AG09319 (cell line): ENCODE measurements at places on chromosomes 7 and 10.

GRCh38 chr7:7567898-7568531 is 1.3 kb downstream of the MIOS start:
- no peak for DNase-seq

DNA sequence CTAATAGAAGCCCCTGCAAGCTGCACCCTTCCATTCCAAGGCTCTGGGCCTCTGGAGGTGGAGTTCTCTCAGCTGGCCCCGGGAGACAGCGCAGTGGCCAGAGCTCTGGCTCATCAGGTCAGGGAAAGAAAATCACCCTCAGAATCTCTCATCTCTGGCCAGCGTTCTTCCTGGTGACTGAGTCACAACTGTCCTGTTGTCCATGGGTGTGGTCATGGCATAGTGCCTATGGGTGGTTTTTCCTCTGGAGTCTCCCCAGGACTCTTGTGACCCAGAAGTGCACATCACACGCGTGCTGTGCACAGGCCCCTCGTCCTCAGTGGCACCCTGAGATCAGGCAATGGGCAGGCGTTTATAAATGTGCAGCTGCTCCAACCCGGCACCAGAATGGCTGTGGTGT is 27.4 kb upstream of the FXYD4 start:
- no peak for DNase-seq

DNA sequence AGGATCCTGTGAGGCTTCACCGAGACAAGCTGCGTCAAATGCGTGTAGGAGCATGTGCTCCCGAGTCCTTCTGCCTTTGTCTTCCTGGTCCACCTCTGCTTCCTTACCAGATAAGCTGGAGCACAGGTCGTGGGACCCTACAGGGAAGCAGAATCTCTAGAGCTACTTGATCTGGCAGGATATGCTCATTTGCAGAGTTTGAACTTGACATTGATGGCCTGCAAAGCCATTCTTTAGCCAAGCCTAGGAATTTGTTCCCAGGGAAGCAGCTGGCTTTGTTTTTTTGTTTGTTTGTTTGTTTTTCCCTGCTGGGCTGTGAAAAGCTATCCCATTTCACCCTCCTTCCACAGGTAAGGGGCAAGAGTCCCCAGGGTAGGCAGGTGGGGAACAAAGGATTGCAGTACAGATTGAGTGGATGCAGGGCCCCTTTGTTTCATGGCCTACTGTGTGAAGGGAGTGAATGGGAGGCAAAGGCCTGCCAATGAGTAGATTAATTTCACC is 200.0 kb upstream of the BMPER start:
- DNase-seq = no peak

GRCh38 chr10:99629625-99629978 is 9.4 kb upstream of the SLC25A28 start:
- no peak for DNase-seq

DNA sequence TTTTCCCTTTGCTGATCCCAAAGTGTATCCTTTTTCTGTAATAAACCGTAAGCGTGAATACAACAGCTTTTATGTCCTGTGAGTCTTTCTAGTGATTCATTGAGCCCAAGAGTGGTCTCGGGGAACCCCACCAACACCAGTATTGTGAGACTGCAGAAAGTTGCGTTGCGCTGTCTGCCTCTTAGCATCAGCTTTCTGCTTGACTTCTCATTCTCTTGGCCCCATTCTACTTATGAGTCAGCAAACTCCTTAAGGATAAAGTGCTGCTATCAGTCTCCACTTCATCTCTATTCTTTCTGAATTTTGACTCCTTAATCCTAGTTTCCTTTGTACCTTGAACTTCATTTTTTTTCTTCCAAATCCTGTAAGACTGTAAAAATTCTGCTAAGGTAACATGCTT is 184.3 kb upstream of the MBL2 start:
- DNase-seq = no peak

DNA sequence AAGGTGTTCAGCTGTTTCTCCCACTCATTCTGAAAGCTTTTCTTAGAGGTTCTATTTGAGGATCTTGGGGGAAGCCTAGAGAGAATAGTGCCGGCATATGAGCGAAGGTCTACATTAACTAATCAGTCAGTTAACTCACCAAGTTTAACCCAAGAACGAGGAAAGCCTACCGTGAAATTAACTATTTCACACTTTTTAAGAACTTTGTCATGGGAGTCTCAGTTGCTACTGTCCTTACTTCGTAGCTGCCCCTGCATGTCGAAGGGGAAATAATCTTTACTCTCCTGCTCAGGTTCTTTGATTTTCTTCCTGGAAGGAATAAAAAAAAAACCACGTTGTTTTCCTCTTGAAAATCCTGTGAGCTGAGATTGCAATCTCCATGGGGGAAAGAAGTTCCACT is 115.1 kb downstream of the FRMD4A start:
- no peak for DNase-seq

DNA sequence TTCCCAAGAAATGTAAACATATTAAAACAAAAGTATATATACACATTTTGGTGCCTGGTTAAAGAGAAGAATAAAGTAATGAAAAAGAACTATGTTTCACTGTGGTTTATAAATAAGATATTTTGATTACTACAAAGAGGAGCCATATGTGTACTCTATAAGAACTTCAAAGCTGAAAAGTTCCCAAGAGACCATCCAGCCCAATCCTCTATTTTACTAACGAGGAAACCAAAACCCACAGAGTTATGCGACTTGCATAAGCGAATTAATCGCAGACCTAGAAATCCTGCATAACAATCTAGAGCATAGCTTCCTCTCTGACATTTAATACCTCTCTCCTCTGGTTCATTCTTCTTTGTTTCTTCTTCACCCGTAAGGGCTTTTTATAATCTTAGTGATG is 937.1 kb downstream of the CNTNAP2 start:
- no peak for DNase-seq

DNA sequence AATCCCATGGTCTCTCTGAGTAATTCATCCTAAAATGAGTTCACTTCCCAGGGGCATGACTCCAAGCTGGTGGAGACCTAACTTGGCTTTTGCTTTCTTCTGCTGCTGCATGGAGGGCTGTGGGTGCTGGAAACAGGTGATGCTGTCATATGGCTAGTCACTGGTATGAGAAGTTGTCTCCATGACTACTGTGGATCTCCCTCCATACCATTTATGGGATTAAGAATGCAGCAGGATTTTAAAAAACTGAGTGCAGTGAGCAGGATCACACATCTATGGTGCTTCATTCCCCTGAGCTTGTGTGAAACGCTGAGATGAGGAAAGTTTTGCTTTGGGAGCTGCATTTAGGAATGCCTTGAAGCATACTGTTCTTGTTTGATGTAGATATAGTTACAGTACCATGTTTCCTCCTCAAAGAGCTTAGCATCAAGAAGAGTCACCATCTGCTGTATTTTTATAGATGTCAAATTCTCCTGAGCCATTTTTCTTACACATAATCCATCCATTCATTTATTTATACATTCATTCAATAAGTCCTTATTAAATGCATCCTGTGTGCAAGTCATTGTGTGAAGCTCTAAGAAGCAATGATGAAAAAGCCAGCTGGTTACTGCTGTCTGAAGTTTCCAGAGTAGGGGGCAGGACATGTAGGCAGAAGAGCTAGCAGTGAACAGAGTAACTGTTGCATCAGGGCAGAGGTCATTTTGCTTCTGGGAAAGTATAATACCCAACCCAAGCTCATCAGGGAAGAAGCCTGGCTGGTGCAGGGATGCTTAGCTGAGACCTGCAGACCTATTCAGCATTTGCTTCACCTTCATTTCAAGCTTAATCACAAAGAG is 534.8 kb downstream of the AUTS2 start:
- DNase-seq = no peak

DNA sequence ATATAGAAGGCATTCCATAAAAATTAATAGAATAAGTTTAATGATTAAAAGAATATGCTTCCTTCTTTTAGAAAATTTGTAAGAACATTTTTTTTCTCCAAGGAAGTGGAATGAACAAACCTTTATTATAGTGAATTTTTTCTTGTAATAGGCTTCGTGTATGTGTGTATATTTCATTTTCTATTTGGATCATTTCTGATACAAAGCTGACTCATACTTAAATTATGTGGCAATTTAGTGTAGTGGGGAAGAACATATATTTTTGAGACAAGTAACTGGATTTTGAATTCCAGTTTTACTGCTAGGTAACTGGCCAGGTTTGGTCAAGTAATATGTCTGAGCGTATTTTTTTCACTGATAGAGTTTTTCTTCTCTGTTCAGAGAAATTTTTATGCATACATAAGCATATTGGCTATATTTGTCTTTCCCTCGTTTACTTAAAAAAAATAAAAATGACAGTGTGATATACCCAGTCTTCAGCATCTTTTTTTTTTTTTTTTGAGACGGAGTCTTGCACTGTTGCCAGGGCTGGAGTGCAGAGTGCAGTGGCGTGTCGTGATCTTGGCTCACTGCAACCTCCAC is 50.8 kb downstream of the CDK13 start:
- no peak for DNase-seq

DNA sequence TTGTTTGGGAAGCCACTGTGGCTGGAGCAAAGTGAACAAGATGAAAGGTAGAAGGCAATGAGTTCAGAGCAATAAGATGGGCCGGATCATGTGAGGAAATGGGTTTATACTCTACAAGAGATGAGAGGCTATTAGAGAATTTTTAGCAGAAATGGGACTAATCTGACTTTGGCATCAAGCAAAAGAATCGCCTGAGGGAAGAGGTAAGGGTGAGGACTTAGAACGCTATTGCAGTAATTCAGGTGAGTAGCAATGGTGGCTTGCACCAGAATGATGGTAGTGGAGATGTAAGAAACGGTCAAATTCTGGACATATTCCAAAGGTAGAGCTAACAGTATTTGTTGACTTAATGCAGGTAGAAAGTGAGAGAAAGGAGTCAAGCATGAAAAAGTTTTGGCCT is 29.5 kb upstream of the AKAP9 start:
- DNase-seq = no peak

- no peak for DNase-seq
Measured at GRCh38 chr7:98315318-98315993, 34.0 kb downstream of the BRI3 start.

DNA sequence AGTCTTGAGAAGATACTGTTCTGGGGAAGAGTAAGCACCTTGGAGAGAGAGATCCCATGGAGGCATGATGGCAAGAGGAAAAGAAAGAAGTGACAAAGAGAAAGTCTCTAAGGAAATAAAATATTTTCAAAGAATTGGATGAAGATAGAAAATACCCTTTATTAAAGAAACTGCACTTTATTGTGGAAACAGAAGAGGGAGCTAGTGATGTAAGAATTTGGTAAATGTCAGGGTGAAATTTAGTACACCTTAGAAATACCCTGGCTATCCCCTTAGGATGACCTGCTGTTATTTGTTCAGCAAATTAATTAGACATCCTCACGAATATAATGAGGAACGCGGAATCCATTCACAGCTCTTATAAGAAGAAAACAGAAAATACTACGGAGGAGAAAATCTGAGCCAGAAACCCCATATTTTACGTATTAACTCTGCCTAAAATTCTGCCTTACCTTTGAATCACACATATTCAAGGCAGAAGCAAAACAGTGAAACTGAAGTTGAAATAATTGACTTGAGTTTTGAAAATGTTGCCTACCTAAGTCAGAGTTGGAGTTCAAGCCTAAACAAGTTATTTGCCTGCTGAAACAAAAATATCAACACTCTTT is 90.7 kb downstream of the TFPI2 start:
- no peak for DNase-seq

DNA sequence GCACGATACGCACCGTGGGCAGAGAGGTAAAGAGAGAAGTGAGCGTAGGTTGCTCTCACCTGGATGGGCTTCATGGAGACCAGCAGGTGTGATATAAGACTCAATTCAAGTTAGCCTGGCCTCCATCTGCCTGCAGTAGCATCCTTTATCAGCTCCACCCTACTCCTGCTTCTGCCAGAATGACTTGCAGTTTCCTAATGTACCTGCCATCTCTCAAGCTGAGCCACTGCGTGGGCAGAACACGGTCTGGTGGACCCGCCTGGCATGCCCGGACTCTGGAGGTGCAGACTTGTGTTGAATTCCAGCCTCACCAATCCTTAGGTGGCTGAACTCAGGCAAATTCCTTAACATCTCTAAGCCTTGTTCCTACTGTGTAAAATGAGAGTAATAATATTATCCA is 64.3 kb downstream of the STEAP1B start:
- DNase-seq = no peak

DNA sequence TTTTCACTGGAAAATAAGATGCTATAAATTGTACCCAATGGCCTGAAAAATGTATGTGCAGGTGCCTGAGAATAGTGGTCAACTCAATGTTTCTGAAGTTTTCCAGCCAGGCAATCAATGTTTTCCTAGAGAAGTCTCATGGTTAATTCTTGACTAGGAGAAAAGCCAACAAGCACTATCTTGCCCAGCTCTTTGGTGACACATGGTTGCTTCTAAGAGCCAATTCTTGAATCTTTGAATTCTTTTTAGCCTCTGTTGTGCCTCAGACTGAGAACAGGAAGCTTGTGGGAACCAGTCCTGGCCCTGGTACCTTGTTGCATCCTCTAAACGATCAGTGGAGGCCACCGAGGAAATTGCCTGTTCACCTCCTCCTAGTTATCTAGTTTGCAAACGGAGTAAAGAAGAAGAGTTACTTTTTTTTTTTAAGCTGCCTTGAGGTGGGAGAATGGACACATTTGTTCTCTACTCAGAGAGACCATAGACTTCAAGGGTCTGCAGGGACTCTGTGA is 144.0 kb upstream of the MKLN1 start:
- no peak for DNase-seq

- DNase-seq = no peak
Measured at GRCh38 chr10:124150189-124150806, 56.9 kb upstream of the CHST15 start.

- DNase-seq = peak; percentile 20
Measured at GRCh38 chr7:94266238-94266644, 128.5 kb upstream of the COL1A2 start.

DNA sequence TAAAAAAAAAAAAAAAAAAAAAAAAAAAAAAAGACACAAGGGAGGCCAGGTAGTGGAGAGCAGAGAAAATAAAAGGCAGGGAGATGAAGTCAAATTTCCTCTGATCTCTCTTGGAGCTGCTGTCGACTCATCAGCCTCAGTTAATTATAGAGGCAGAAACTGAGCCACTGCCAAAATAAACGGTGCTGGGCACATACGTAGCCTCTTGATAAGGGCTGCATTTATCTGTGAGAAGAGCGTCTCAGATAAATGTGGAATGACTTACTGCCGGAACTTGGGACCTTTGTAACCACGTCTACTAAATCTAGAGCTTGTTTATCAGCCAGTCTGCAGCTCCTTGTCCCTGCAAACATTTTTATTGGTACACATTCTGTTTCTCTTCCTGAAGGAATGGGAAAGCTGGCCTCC is 162.3 kb downstream of the BAMBI start:
- no peak for DNase-seq

GRCh38 chr7:77416621-77417371 is 647 bp upstream of the GSAP start:
- DNase-seq = no peak

GRCh38 chr7:105014693-105015389 is 836 bp downstream of the KMT2E start:
- DNase-seq = no peak

DNA sequence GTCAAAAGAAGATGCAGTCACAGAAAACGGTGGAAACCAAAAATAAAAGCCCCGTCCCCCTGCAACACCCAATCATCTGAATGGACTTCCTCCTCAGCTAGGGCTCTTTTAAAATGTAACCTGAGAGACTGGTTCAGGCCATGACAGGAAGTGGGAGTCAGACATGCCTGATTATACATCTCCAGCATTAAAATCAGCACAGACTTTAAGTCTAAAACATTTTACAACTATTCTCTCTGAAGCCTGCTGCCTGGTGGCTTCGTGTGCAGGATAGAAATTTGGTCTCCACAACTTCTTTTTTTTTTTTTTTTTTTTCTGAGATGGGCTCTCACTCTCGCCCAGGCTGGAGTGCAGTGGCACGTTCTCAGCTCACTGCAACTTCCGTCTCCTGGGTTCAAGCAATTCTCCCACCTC is 30.3 kb downstream of the HACD1 start:
- no peak for DNase-seq
